Neural progenitor cell (in vitro differentiated cells): ENCODE measurements at places on chromosomes 16 and 17.
A peak's percentile ranks its signal among the peaks of the same experiment; 100 is the strongest.

- DNase-seq, result no peak
Measured at GRCh38 chr17:80995131-80995530, 3.5 kb downstream of the CHMP6 start.

DNA sequence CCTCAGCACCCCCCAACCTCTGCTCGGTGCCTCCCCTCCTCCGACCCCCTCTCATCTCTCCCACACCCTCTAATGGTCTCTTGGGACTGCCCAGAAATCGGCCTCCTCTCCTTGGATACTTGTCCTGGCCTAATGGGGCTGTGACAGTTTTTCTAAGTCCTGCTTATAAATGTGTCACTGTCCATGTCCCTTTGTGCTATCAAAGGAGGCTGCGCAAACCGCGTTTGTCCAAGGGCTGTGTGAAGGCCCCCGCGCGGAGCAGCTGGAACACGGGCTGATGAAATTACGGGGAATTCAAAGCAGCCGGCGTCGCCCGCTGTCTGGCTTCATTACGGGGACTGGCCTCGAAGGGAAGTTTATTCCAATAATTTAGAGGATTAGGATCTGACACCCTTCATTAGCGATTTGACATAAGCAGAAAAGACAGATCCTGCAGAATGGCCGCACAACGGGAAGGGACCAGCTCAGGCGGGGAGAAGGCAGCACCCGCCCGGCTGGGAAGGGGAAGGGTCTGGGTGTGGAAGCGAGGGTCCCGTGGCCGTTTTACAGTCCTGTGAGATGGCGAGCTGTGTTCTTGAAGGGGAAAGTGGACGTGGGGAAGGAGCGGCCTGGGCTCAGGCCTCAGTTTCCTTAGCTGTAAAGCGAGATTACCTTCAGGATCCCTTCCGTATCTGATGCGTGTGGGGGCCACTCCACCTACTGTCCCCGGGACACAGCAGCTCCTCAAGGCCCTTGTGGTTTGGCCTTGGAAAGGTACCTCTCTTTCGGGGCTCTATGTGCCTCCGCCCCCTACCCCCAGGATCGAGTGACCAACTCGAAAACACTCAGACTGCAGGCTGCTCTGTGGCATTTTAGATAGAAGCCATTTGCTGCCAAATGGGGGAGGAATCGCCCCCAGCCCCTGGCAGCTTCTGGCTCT, 1.6 kb upstream of the WFIKKN2 start:
- no peak for DNase-seq

DNA sequence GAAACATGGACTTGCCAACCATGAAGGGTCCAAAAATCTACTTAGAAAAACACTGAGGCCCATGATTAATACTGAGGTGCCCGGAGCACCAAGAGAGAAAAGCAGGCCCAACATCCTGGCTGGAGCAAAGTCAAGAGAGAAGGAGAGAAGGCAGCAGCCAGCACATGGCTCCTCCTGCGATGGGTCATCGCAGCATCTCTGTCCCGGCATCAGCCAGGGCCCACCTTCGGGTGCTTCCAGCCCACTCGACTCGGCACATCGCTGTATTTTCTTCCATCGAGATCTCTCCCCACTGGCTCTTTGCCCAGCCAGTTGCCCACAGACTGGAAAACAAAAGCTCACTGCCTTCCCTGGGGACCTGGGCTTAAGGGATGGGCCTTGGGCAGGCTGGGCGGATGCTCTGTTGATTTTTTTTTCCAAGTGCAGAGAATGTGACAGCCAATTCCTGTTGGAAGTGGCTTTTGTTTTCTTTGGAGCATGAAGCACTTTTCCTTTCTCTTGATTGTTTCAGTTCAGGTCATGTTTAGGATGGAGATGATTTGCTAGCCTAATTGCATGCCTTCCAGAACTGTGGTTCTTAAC, 58.1 kb downstream of the CYB5B start:
- peak; percentile 15 for DNase-seq

DNA sequence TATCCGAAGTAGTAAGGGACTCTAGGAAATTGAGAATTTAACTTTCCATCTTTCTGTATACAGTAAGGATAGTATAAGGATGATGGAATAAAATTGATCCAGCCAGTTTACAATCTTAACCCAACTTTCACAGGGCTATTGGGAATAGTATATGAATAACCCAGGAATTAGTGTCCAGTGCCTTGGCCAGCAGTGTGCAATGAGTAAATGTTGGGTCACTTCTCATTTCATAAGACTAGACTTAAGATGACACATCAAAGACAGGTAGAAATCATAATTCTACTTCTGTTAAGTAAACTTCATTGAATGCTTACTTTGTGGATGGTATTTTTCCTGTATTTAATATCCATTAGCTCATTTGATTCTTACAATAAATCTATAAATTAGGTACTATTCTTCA, 949.6 kb upstream of the GOT2 start:
- no peak for DNase-seq

GRCh38 chr17:48790607-48791127, 26.4 kb downstream of the TTLL6 start:
- DNase-seq, result no peak
